ENCODE measurements at places on chromosomes 2 and 18.

GRCh38 chr2:182426918-182427240 lies at the start of gene PDE1A:
Gene PDE1A, minus strand, starts transcription at chr2:182427036.
- no peak for DNase-seq

GRCh38 chr2:200786423-200786822 lies 25.3 kb upstream of the BZW1 start:
- DNase-seq: peak; percentile 85

GRCh38 chr18:39555496-39555895 lies 1989.9 kb upstream of the CELF4 start:
- DNase-seq: no peak

DNA sequence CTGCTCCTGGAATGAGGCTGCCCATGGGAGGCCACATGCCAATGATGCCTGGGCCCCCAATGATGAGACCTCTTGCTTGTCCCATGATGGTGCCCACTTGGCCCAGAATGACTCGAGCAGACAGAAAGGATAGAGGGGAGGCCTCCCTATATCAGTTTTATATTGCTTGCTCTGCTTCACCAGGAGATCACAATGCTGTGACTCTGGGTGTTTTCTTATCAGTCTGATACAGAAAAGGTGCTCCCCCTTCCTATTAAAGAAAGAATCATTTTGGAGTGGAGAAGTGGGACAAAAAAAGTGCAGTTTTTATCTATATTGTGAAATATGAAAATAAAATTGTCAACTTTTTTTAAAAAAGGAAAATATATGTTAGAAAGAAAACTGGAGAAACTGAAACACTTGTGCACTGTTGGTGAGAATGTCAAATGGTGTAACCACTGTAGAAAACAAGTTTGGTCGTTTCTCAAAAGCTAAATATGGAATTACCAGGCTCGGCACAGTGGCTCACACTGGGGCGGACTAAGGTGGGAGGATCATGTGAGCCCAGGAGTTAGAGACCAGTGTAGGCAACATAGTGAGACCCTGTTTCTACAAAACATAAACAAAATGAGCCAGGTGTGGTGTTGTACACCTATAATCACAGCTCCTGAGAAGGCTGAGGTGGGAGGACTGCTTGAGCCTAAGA lies 21.8 kb downstream of the LPIN2 start:
- no peak for DNase-seq

- DNase-seq: no peak
These were observed 5.0 kb downstream of the B3GNT2 start for GRCh38 chr2:62200868-62201267.

DNA sequence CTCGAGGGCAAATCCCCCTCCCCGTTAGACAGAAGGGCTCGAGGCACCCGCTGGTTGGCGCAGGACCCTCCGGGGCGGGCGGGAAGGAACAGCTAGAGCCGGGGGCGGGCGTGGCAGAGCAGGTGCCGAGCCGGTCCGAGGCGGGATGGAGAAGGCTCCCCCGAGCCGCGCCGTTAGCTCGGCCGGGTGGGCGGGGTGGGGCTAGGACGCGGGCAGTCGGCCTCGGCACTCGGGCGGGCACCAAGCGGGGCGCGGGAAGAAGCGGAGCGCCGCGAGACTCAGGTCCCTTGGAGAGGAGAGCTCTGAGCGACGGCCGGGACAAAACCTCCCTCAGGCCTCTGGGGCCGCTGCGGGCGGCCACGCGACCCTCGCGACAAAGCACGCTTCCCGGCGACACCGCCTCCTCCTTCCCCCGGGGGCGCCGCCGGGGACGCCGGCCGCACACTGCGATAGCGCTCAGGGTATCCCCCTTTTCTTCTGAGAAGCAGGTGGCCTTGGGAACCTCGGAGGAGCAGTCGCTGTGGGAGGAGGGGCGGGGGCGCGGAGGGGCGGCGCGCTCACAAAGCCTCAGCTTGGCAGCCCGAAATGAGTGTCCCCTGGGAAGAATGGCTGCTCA lies 721 bp downstream of the FHOD3 start:
- no peak for DNase-seq

DNA sequence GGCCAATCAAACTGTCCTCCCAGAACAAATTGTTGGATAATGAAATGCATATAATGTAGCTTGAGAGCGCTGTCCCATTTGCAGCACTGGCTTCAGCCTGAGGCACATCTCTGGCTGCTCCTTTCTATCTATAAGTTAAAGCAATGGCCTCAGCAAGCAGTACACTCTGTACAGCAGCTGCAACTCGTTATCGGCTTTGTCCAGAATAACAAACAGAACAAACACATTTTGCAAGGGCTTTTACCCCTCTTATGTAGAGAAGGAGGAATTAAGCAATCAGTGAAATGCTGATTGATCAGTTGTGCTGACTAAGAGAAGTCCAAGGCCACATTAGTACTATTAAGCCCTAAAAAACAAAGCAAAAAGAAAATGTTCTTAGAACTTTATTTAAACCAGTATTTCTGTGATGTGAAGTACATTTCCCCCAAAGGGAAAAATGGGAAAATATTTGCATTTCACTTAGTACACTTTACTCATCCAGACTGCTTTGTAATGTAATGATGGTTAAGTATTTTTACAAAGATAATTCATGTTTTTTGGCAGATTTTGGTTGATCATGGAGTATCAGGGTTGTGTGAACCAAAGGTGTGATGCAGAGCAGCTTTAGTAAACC lies 15.0 kb upstream of the CPS1 start:
- peak; percentile 18 for DNase-seq

DNA sequence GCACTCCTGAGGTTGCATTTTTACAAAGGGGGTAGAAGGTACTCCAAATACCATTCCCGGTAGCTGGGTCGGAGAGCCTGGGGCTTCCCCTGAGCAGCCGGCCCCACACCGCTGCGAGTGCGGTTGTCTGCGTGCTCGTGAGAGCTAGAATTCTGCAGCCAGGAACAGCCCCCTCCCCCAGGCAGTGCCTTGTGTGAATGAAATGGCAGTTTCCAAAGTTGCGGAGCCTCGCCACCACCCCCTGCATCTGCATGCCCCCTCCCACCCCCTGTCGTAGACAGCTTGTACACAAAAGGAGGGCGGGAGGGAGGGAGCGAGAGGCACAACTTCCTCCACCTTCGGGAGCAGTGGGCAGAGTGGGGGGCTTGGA lies 1.1 kb downstream of the MYCN start:
- DNase-seq: peak; percentile 42

DNA sequence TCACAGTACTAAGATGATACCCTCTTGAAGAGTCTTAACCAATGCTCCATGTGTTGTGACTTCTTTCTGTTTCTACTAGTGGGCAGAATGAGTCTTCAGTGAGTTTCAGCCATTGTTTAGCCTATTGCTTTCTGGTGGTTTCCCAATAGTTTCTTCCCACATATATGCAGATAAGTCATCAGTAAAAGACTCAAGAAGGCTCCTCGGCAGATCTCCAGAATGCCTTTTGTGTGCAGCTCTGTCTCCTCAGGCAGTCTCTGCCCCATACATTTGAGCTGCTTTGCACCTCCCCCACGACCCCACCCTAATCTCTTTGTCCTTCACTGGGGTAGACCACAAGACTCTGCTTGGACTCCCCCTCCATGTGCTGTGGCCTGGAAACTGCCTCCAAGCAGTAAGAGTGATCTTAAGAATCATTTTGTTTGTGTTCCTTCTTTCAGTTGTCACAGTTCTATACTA lies 71.6 kb upstream of the CHRNA1 start:
- no peak for DNase-seq

DNA sequence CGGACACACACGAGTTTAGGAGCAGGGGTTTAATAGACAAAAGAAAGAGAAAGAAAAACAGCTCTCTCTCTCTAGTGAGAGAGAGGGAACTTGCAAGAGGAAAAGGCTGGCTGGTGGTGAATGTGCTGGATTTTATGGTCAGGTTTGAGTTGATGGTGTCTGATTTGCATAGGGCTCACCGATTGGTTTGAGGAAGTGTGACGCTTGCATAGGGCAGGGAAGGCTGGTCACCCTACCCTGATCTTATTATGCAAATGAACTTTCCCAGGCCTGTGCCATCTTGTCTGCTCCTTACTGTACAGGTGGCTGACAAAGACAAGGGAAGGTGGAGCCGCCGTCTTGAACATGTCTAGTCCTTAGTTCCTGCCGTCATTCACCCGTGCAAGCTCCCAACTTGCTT lies 408.9 kb downstream of the RIT2 start:
- DNase-seq: peak; percentile 25

DNA sequence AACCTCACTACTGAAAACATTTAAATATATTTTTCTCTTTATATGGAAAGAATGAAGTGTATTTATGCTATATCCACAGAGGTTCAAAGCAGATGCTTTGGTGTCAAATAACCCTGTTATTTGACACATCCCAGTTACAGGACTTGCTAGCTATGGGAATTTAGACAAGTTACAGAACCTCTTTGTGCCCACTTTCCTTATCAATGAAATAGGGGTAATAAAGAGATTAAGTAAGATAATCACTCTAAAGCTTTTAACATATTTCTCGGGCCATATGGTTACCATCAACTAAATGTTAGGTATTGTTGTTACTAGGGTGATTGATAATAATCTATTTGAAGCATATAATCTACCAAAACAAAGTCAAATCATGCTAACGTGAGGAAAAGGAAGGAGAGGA lies 1660.6 kb upstream of the NXPH2 start:
- no peak for DNase-seq

DNA sequence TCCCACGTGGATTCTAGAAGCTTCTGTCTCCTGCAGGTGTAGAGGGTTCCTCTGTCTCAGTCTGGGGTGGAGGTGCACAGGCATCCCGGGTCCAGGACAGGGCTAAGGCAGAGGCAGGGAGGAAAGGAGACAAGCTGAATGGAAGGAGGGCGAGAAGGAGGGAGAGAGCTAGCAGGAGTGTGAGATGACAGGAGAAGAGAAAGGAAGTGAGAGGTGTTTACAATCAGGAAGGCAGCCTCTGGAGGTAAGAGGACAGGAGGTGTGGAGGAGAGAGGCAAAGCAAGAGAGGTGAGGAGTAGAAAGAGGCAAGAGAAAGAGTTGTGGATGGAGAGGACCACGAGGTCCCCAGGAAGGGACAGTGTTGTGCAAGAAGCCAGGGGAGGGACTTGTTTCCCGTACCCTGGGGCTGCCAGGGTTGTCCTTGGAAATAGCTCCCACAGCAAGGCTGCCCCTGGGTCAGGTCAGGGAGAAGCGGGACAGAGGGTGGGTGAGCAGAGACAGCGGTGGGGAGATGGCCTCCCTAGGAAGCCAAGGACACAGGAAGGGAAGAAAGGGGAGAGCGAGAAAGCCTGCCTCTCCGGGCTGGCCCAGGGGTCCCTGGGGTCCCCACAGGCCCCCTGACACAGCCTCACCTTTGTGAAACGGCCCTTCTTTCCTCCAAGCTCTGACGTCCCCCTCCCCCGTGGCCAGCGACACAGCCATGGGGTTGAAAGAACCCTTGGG lies 136.9 kb downstream of the CYP26B1 start:
- no peak for DNase-seq

GRCh38 chr2:144086965-144087364 lies 433.0 kb downstream of the ZEB2 start:
- no peak for DNase-seq

GRCh38 chr2:98088261-98088660 lies 1.3 kb downstream of the VWA3B start:
- DNase-seq: no peak

All from NCI-H1417 (cell line).